ENCODE measurements at places on chromosomes 16 and 17.

DNA sequence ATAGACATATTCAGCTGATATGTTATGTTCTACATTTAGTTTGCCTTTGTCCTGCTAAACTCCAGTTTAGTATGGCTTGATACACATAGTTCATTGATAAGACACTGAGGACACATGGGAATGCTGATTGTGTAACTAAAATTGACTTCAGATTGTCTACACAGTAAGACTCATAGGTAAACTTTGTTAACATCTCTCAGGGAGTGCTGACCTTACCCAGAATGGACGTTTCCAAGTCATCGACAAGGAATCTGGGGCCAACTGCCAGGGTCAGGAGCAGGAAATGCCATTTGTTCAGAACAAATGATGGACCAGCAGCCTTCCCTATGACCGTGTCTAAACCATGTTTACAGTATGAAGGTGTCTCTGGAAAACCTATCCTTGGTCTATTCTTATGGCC, 58.7 kb downstream of the DYNLRB2 start:
- DNase-seq, result no peak

GRCh38 chr17:7329997-7330637, 982 bp upstream of the NEURL4 start:
- DNase-seq, result peak; percentile 94

DNA sequence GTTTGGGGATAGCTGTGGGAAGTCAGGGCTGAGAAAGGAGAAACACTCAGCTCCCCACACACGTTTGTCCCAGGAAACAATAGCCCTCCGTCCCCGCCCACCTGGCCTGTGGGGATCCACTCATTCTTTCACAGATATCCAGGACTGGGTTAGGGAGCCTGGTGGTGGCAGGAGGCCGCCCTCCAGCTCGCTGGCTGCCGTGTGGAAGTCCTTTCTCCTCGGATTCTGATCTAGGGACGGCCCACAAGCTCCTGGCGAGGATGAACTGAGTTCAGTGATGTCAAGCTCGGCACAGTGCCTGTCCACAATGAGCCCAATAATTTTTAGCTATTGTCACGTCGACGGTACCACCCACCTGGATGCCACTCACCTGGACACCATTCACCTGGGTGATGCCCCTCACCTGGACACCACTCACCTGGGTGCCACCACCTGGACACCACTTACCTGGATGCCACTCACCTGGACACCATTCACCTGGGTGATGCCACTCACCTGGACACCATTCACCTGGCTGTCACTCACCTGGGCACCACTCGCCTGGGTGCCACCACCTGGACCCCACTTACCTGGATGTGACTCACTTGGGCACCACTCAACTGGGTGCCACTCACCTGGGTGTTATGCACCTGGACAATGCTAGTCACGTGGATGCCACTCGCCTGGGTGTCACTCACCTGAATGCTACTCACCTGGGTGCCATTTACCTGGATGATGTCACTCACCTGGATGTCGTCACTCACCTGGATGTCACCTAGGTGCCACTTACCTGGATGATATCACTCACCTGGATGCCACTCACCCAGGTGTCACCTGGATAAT, 172.5 kb upstream of the FOXF1 start:
- DNase-seq, result peak; percentile 11

DNA sequence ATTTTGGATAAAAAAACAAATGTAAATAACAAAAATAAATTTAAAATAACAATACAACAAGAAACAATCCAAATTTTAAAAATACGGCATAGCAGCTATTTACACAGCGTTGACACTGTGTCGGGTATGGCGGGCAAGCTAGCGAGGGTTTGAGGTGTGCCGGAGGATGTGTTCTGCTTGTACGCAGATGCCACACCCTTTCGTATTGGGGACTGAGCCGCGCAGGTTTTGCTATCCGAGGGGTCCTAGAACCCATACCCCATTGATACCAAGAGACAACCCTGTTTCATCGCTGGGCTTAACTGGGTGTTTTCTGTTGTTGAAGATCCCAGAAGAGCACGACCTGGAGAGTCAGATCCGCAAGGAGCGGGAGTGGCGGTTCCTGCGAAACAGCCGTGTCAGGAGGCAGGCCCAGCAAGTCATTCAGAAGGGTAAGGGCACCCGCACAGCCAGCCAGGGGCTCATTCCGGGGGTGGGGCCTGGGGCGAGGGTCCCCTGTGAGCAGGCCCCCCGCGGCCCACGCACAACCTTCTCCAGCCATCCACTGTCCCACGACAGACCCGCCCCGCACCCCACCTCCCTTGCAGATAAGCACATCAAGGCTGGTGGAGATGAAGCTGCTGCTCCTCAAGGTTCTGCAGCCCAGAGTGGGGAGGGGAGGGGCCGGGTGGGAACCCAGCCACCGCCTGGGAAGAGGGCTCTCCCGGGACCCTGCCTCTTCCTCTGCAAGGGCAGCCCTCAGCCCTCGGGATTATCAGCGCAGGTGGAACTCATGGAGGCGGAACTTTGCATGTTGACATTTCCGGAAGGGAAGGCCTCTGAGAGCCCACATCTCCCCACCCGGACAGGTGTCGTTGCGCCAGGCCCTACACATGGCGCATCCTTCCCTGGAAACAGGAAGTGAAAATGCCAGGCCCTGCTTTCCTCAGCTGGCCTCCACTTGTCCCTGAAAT, 51.2 kb upstream of the CHMP6 start:
- no peak for DNase-seq

DNA sequence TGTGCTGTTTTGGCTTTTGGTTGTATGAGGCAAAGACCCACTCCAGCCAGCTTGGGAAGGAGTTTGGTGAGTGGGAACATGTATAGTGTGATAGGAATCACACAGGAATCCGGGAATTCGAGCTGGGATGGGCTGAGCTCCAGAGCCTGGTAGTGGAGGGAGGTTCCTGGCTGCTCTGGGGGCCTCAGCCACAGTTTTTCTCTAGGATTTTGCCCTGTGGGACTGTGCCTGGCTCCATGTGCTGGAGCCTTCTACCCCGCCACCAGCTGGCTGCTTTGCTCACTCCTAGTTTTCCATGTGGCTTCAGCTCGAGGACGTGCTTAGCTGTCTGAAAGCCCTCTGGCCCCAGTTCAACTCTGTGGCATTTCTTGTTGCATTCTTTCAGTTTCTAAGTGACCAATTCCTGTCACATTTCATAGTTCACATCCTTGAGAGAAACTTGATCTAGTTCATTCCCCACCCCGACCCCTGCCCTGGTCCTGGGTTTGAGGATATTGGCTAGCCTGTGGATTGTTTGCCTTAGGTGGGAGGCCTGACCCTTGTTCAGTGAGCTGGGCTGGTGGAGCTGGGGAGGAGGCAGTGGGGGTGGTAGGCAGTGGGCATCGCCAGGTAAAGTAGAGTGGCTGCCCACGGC, 5.0 kb downstream of the SEC14L1 start:
- peak; percentile 32 for DNase-seq

DNA sequence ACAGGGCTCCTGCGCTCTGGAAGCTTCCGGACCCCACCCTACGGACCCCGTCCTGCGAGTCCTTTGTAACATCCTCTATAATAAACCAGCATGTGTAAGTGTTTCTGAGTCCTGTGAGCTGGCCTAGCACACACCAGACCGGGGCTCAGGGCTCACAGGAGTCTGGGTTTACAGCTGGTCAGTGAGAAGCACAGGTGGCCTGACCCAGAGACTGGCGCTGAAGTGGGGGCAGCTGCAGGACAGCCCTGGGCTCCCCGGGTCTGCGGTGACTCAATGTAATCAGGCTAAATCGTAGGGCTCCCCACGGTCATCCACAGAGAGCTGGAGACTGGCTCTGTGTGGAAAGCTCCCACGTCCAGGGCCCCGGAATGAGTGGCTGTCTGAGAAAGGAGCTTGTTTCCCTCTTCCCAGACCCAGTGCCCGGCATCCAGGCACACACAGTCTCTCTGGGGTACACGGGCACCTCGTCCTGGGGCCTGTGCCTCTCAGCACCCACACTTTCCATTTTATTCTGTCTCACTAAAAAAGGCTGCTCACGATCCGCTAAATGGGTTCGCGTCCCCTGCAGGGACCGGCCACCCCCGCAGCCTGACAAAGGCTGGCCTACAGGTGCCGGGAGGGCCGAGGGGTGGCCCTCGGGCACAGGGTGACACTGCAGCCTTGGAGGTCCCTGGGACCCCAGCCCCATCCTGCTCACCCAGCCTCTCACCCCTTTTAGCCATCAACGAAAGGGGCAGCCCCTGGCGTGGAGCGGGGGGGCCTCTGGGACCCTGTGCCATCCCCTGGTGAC, 18.9 kb upstream of the CBFA2T3 start:
- no peak for DNase-seq

- no peak for DNase-seq
Observed at GRCh38 chr16:49967012-49967559, 57.9 kb upstream of the CNEP1R1 start.

DNA sequence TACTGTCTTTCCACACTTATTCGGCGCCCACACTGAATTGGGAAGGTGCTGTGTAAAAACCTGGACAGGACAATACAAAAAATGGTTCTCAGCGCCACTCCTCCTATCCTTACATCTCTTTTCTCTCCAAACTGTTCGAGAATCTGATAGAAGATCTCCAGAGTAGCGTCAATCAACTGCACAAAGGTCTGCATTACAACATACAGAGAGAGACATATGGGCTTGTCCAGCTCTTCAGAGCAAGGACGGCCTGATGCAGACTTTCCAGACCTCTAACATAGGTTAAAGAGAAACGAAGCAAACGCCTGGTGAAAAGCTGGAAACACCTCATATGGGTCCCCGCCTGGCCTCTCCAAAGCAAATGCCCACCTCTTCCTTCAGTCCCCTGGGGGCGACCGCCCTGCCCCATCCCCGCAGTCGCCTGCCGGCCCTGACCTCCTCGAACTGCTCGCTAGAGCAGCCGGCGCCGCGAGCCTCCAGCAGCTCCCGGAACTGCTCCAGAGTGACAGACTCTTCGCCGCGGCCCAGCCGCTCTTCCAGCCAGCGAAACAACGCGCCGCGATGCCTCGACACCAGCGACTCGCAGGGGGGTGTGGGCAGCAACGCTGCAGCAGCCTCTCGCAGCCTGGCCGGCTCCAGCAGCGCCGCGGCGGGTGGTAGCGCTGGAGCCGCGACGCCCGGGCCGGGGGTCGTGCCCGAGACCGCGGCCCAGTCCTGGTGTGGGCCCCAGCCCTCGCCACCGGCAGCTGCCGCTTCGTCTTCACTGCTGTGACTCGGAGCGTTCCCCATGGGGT, 526 bp downstream of the ZZEF1 start:
- DNase-seq, result peak; percentile 60

- no peak for DNase-seq
Observed at GRCh38 chr16:8677481-8677880, 3.1 kb downstream of the ABAT start.

GRCh38 chr16:5328546-5328945, 231.0 kb upstream of the EEF2KMT start:
- DNase-seq, result no peak

DNA sequence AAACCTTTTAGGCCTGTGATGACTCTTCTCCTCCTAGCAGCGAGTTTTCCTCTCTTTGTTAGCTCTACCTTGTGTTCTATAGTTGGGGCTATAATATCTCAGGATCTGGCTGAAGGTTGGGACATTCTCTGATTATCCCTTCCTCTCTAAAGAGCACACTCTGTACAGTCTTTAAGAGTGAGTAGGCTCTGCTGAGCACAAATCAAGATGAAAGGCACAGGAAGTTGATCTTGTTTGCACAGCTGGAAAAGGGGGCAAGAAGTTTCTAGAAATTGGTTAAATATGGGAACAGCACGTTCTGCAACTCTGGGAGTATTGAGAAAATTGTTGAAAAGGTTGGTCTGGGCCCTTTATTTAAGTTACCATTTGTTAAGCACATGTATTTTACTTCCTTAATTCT, 240.9 kb downstream of the CDH11 start:
- no peak for DNase-seq

- DNase-seq, result no peak
Observed at GRCh38 chr16:14303639-14304394, 232.7 kb downstream of the MRTFB start.

GRCh38 chr17:21373036-21373435, 3.1 kb upstream of the KCNJ12 start:
- DNase-seq, result no peak

DNA sequence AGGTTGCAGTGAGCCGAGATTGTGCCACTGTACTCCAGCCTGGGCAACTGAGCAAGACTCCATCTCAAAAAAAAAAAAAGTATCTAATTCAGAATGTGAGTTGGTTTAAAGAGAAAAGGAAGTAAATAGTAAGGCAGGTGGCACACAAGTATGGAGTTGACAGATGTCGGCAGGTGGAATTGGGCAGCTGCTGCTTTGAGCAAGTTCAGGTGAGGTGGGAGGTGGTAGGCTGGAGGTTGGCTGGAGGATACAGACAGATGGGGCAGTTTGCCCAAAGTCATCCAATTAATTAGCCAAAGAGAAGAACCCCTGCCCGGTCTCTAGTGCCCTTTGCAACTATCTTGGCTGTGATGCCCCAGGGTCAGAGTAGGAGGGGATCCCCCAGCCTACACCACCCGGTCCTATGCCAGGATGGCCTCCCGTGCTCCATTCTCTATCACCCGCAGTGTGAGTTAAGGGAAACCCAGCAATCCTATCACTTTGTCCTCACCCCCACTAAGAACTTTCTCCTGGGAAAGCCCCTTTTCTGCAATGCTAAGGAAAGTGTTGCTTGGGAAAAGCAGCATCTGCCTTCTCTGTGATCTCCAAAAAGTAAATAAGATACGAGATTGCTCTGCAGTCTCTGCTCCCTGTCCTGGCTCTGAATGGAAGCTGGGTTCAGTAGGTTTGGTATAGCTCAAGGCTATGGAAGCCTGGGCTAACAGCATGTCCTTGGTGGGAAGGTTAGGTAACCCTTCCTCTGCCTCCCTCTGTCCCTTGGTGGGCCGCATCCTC, 32.2 kb downstream of the SLC12A3 start:
- no peak for DNase-seq

DNA sequence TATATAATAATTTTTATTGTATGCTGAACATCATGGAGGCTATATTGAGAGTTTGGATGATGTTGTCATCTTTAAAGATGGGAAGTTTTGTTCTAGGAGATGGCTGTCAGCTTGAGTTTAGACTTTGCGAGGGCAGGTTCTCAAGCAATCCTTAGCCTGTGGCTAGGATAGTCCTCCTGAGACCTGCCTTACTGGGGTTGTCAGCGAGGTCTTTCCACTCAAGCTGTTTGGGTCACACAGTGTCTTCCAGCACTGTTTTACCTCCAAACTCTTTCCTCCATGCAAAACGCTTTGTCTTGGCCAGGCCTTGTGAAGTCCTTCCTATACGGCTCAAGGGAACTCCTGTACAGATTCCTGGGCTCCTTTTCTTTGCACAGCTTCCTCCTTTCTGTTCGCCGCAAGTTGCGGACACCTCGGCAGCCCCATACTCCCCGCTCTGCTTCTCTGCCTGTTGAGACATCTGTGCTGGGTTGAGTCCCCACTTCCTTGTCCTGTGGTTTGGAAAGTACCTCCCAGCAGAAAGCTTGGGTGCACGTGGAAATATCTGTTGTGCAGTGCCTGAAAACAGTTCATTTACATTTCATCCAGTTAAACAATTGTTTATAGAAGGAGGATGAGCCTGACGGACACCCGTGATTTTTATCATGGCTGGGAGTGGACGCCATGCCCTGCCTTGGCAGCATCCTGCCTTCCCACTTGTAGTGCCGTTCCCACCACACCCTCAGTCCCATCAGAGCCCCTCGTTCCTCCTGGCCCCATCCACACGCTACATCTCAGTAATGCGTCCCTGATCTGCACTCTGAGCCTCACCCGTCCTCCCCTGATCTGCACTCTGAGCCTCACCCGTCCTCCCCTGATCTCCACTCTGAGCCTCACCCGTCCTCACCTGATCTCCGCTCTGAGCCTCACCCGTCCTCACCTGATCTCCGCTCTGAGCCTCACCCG, 55.0 kb upstream of the CBFA2T3 start:
- DNase-seq, result peak; percentile 91
